C1 segment of cervical spinal cord (tissue), 14 donors: ENCODE measurements at places on chromosomes 5 and 9.

GRCh38 chr9:14846871-14847311 is 63.3 kb downstream of the FREM1 start:
- DNase-seq: no peak

DNA sequence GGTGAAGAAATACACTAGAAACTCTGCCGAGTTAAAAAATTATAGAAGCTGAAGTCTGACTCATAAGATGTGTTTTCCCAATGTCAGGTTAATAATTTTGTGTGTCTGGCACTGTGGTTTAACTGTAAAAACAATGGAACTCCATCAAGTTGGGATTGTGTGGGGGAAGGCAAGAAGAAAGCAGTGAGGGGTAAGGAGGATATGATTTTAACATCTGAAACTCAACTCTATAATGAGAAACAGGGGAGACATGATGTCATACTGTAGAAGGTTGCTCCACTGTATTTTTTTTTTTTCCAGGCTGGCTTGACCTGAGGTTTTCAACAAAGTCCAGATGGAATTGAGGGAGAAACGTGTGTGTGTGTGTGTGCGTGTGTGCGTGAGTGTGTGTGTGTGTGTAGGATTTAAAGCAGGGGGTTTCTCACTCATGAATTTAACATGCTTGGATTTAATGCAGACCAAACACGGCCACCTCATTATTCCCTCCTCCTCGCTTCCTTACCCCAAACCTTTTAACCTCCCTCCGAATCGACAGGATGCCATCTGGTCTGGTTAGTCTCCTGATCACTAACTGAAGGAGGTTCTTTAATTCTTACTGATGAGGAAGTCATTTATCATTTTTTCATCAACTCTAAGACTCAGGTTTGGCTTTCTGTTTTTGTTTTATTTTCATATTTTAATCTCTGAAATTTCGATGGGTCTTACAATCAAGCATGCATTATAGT is 140.2 kb upstream of the LPAR1 start:
- no peak for DNase-seq

GRCh38 chr9:133637451-133638055 is 1.4 kb downstream of the DBH start:
- DNase-seq: no peak

GRCh38 chr9:94085062-94085639 is 887 bp downstream of the PTPDC1 start:
- no peak for DNase-seq

GRCh38 chr9:18184401-18184800 is 289.6 kb upstream of the ADAMTSL1 start:
- DNase-seq: no peak

GRCh38 chr5:147912011-147912410 is 5.7 kb upstream of the C5orf46 start:
- DNase-seq: no peak
